ENCODE measurements at places on chromosomes 6 and 20.
A peak's percentile ranks its signal among the peaks of the same experiment; 100 is the strongest.

DNA sequence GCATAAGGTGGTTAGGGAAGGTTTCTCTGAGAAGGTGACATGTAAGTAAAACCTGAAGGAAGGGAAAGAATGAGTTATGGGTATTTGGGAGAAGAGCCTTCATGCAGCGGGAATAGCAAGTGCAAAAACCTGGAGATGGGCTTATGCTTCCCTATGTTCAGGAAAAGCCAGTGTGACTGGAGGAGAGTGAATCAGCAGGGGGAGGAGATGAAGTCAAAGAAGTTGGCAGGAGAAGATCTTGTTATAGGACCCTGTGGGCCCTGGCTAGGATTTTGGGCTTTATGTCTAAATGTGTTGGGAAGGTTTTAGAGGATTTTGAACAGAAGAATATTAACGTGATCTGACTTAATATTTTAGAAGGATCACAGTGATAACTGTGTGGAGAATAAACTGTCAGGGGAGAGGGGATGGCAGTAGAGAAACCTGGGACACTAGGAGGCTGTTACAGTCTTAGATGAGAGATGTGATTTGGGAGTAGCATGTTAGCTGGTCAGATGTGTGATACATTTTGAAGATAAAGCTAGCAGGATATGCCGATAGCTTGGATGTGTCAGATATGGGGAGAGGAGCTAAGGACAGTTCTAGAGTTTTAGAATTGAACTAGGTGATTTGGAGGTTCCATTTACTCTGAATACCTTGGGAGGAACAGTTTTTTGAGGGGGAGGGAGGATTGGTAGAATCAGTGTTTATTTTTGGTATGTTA, 41.0 kb downstream of the PHF3 start:
- DNase-seq = no peak

DNA sequence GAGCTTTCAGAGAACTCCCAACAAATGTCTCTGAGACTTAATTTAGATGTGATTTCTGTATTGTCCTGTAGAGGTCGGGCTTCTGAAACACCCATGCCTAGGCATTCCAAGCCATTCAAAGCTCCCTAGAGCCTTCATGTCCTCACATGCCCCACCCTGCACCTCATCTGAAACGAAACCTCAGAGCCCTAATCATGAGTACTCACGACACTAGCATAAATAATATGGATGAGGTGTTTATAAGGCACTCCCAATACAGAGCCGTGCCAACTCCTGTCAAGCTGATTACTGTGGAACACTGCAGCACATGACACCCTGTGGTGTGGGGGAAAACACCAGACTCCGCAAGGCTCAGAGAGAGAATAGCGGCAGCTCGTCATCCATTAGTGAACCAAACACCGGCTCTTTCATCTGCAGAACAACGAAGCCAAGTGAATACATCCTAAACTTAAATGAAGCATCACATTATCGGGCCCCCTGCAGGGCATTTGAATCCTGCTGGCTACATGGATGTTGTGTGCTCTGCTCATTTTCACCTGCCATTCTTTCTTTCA, 83.8 kb downstream of the FNDC1 start:
- DNase-seq = no peak

- DNase-seq = peak; percentile 96
These were observed 7.4 kb downstream of the ITPR3 start for GRCh38 chr6:33628401-33628964.

- DNase-seq = no peak
These were observed 39.2 kb downstream of the ANKS1A start for GRCh38 chr6:34928220-34928619.

- no peak for DNase-seq
These were observed 280.4 kb downstream of the FOXC1 start for GRCh38 chr6:1890071-1890470.

- no peak for DNase-seq
These were observed 537.9 kb upstream of the JARID2 start for GRCh38 chr6:14707971-14708465.

DNA sequence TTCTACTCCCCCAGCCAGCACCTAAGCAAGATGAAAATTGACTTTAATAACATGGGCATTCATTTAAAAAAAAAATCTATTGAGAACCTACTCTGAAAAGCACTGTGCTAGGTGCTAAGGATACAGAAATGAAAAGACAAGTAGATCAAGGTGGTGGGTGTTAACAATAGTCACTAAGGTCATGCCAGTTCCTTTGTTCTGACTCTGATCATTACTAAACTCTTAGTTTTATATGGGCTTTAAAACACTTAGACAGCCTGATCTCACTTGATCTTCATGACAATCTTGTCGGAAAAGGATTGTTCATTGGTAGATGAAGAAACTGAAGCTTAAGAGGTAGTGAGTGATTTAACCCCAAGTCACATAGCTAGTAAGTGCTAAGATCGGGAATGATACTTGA, 285.7 kb upstream of the PRDM1 start:
- DNase-seq = no peak

Data from NCI-H510A treated with DMSO at 0.1 percent for 48 hours (cell line).